Fibroblast of skin of right quadriceps (primary cell): ENCODE measurements at places on chromosomes 4 and X.

- DNase-seq: no peak
Observed at GRCh38 chr4:20754036-20754435, 53.8 kb downstream of the PACRGL start.

- no peak for DNase-seq
Observed at GRCh38 chr4:173866322-173867026, 336.4 kb upstream of the HAND2 start.

DNA sequence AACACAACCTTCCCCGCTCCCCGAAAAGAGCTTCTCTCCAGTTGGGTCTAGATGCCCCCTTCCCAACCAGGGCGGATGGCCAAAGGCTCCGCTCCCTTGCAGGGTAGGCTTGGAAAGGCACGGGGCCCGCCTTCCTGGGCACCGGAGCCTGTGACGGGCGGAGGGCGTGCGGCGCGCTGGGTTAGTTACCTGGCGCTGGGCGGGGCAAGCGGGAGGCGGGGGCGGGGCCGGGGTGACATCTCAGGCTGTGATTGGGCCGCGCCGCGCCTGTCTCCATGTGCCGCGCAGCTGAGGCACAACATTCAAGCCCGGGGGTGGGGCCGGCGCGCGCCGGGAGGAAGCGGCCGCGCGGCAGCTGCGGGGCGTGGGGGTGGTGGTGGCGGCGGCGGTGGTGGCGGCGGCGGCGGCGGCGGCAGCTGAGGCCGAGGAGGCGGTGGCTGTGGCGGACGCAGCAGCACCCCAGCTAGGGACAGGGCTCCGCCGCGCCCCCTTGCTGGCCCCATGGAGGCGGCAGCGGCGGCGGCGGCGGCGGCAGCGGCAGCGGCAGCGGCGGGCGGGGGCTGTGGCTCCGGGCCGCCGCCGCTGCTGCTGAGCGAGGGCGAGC is at the start of gene REPS2:
Gene REPS2, plus strand, starts transcription at position 298 of the 604 bp plus-strand sequence. Its CDS starts 204 bp downstream, at position 502.
- DNase-seq: peak; percentile 54

DNA sequence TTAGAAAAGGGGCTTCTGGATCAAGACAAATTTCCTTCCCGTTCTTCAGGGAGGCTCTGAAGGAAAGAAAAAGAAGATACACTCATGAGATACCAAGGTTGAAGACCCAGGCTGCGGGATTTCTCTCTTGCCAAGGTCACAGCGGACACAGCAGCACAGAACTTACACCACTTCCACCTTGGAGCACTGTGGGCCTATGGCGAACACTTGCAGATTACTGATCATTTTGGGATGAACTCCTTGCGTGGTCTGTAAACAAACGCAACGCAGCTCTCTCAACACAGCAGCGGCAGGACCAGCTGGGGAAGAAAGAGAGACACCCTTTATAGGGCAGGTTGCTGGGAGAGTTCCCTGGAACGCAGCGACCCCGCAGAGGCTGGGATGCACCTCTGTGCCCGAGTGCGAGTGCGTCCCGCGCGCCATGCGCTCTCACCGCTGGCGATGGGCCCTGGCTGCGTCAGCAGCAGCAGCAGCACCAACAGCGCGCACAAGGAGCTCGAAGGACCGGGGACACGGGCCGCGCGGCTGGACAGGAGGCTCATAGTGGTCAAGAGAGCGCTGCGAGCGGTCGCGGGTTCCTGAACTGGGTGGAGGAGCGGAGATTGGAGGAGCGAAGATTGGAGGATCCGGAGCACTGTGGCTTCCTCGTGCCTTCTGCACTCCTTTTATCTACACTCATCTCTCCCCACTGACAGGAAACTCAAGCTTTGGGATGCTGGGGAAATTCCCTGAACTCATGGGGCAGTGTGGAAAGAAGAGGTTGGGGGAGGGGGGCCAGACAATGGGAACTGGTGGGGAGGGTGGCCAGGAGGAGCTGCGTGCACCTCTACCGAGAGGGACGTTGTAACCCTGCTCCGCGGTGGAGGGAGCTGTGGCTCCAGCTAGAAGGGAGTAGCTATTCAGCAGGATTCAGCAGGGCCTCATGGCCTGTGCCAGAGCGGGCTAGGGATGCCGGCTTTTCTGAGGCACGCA is at the start of gene CXCL5:
Gene CXCL5, minus strand, starts transcription at position 638 of the 972 bp plus-strand sequence. Its CDS starts 96 bp downstream, at position 542.
- DNase-seq: peak; percentile 60

GRCh38 chr4:159400558-159401225 is 297.8 kb downstream of the RAPGEF2 start:
- DNase-seq: peak; percentile 90

- no peak for DNase-seq
Observed at GRCh38 chr4:178063568-178063967, 621.3 kb upstream of the AGA start.

DNA sequence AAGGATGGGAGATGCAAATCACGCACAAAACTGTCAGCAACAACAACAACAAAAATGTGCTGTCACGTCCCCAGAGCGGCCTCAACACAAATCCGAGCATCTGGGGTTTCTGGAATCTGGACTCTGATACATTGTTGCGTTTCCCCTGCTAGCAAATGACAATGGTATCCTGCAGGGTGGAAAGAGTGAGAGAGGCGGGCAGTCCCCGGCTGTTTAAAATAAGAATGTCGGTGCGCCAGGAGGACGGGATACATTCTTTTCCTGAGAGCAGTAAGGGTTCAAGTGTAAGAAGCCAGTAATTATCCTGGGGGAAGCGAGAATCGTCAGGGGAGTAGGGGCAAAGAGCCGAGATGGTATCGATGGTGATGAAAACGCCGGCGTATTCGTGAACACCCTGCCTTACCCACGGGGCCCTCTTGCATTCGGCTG is 310.2 kb downstream of the ASMT start:
- DNase-seq: peak; percentile 25

DNA sequence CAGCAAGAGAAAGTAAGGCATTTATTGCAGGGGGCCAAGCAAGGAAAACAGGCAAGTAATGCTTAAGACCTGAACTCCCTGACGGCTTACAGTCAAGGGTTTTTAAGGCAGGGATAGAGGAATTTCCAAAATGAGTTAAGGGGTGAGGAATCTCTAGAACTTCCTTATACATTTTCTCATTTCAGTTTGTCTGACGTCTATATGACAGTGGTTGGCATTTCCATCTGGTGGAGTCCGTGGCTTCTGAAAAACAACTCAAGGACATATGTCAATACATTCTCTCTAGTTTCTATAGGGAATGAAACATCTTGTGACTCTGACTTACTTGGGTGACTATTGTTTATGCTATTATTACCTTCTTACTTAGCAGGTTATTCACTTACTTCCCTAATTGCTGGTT is 19.3 kb upstream of the GUCY2F start:
- DNase-seq: no peak

GRCh38 chrX:140141444-140142029 is 176.2 kb upstream of the CXorf66 start:
- DNase-seq: peak; percentile 3

DNA sequence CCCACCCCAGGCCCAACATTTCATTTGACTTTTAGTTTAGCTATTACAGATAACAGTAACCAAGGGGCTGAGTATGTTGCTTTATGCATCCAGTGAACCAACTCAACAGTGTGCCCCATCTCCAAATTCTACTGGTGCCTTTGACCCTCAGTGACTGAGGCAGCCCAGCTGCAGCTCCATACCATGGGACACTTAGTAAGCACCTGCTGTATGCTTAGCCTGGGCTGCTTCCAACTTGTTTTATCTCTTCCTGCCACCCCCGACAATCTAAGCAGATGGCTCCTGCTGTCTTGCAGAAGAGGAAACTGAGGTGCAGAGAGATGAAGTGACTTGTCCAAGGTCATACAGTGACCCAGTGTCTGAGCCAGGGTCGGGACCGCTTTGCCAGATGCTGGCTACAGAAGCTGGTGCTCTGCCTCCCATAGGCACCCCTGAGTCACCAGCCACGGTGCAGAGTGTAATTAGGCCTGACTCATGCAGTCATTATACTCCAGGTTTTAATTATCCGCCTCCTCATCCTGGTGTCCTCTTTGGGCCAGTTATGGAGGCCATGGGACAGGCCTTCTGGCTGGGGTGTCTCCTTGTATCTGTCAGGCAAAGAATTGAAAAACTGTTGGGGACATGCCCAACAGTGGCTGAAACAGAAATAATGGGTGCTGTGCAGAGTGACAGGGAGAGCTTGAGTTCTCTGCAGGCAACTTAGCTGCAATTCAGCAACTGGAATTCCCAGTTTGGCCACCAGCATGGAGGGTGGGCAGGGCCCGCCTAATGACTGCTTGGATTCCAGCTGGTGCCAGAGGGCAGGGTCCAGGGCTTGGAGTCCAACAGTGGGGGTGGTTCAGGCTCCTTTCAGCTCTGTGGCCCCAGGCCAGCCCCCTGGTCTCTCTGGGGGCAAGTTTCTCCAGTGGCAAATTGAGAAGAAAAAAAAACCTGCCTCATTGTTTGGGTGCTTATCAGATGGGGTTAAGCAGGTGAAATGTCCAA is 8.2 kb upstream of the GPR78 start:
- DNase-seq: no peak

DNA sequence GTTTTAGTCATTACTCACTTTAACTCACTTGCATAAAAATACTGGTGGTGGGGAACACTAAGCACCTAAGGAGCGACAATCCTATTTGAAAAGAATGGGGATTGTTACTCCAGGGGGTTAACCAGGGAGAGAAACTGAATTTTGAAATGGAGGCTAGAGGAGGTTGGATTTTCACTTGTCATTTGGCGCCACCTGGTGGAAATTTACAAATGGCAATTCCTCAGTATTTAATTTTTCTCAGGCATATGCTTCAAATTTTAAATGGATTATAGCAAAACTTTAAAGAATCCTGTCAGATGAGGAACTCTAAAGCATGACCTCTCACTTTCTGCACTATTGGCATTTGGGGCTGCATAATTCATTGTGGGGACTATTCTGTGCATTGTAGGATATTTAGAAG is 2.7 kb upstream of the GEMIN8 start:
- DNase-seq: peak; percentile 34

GRCh38 chr4:8104491-8105305 is 53.9 kb downstream of the ABLIM2 start:
- DNase-seq: no peak

- no peak for DNase-seq
Observed at GRCh38 chr4:77451530-77451929, 154.1 kb upstream of the CXCL13 start.

DNA sequence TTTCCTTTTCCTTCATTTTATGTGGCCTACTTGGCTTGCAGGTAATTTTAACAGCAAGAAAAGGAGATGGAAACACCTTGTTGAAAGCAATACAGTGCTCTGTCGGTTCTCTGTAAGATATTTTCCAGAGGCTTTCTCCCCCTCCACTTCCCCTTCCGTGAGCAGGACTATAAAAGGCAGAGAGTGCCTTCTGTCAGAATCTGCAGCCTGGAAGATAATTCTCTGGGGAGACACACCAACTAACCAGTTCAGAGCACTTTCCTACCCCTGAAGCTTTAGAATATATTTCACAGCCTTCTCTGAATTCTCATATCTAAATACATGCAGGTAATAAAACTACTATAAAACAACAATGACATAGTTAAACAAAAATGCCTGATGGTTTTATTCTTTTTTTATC is 141.1 kb downstream of the IDS start:
- no peak for DNase-seq

DNA sequence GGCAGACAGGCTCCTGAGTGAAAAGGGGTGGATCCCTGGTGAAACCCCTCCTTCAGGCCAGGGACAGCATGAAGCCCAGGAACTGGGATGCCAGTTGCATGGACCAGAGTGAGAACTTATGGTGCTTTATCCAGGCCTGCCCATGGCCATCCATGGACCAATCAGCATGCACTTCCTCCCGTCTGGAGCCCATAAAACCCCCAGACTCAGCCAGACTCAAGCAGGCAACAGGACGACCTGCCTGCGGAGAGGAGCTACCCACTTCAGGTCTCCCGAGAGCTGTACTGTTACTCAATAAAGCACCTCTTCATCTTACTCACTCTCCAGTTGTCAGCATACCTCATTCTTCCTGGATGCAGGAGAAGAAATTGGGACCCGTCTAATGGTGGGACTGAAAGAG is 42.9 kb downstream of the NALF2 start:
- no peak for DNase-seq

DNA sequence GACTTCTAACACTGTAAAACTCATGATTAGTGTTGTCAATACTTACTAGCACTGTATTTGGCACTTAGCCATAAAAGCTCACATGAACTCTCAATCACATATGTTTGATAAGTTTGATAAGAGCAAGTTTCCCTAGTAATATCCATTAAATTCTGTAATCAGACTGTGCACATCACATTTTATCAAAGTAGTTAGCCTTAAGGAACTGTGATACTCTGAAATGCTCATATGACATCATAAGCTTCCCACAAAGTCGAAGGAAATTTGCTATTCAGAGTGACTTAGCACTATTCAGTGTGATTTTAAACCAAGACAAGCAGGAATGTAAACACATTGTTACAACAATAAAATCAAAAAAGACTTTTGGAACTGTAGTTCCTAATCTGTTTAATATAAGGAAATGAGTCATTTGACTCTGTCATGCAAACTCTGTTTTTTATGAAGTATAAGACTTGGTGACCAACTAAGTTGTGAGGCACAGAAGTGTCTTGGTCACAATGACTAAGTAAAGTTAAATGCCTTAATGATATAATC is 6.7 kb downstream of the SLC7A11 start:
- peak; percentile 90 for DNase-seq

GRCh38 chr4:1411436-1412375 is 5.5 kb upstream of the NKX1-1 start:
- no peak for DNase-seq

DNA sequence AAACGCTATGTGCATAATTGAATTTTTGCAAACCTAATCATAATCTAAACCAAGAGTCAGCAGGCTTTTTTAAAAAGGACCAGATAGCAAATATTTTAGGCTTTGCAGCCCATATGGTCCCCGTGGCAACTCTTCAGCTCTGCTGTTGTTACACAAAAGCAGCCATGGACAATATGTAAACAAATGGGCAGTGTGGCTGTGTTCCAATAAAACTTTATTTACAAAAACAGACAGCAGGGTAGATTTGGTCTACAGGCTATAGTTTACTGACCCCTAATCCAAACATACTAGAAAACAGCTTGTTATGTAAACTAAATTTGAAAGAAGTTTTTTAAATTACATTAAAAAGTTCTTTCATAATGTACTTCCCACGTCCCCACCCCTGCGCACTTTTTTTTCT is 53.1 kb downstream of the FUNDC1 start:
- no peak for DNase-seq

DNA sequence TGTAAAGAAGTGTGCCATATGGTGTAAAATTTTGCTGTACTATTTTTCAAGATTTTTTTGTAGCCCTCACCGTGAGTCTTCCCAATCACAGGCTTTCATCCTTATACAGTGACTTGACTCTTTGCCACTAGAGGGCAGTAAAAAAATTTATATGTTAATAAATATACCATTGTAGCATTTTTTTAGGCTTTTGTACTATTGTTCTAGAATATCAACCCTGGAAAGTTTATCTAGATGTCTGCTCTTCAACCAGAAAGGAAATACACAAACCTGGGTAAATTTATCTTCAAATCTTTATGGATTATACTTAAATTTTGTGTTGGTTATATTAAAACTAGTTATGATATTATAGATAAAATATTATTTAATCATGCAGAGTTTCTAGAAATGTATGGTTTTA is 235.3 kb downstream of the TENM3 start:
- DNase-seq: peak; percentile 55

DNA sequence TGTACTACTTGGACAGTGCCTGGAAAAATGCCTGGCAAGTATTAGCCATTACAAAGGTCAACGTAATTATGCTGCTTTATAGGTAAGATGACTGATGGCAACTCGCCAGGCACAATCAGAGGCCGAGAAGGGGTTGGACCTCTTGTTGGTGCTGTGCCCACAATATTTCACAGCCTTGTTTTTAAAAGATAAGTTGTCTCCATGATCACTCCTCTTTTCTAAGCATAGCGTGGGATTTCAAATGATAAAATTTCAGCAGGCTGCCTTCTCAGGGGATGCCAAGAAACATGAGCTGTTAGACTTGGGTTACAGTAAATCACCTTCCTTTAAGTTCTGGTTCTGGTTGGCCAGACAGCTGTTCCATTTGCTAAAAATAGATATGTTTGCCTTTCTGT is 26.9 kb downstream of the HOPX start:
- no peak for DNase-seq
